ENCODE measurements at places on chromosomes 1 and 21. TPM values are rescaled to one million over a fixed set of nuclear protein-coding genes. Genes with fewer than 3 reads are reported as not detected.

The SPATA46 gene
- not detected for total RNA-seq

DNA sequence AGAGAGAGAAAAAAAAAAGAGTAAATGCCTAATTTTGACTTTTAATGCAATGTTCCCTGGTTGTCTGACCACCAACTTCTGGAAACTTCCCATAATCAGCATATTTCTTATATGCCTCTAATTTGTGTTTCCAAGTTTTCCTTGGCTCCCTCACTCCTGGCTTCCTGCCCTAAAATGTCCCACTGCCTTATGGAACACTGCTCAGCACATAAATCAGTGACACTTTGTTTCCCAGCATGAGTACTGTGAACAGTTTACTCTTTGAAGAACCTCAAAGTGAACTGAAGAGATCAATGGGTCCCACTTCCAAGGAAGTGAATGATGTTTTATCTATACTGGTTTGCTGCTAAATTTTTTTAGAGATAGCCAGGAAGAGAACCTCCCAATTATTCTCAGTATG, 271.3 kb upstream of the PRMT6 start:
- ATAC-seq, result no peak

The NCMAP gene
- total RNA-seq, result 0.16 TPM

- ATAC-seq, result peak; percentile 14
These were observed 12.2 kb upstream of the TCEA3 start for GRCh38 chr1:23436520-23437354.

Data from esophagus mucosa (tissue), 1 donor.